ENCODE measurements at places on chromosomes 5 and 9.

DNA sequence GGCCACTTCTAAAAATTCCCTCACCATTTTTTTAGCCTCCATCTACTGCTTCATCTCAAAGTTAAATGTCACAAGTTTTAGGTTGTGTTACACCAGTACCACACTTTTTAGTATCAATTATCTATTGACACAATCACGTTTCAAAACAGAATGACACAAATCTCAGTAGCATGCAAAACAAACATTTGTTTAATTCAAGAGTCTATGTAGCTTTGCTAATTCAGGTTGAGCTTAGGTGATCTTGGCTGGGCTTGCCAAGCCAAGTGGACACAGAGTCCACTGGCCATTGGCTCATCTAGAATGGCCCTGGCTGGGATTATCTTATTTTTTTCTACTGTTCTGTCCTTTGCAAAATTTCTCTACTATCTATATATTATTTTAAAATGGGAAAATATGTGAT lies 61.9 kb upstream of the JAK2 start:
- DNase-seq, result no peak

- DNase-seq, result no peak
Measured at GRCh38 chr9:137167747-137168572, 1.9 kb downstream of the LRRC26 start.

GRCh38 chr5:154697371-154697770 lies 57.8 kb upstream of the LARP1 start:
- DNase-seq, result no peak

DNA sequence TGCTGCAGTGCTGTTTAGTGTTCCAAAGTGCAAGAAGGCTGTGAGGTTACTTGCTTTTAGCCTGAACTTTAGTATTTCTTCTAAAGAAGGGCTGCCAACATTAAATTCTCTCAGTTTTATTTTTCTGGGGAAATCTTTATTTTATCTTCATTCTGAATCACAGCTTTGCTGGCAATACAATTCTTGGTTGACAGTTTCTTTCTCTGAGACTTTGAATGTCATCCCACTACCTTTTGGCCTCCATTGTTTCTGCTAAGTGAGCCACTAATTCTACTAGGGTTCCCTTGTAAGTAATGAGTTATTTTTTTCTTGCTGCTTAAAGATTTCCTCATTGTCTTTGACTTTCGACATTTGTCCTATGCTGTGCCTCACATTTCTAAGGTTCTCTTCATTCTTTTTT lies 32.4 kb upstream of the SUSD1 start:
- DNase-seq, result no peak

- DNase-seq, result no peak
Measured at GRCh38 chr9:118455259-118455658, 751.1 kb downstream of the TLR4 start.

DNA sequence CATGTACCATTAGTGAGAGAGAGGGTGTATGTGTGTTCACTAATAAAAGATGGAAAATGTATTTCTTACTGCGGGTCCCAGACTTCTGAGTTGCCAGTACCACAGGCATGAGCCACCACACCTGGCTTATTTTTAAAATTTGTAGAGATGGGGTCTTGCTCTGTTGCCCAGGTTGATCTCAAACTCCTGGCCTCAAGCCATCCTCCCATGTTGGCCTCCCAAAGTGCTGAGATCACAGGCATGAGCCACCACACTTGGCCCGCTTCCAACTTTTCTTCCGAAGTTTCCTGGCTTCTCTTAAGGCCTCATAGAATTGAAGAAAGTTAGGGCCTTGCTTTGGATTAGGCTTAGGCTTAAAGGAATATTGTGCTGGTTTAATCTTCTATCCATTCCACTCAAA lies 40.4 kb upstream of the F2RL2 start:
- no peak for DNase-seq

Data from lower leg skin (tissue), 4 donors.